ENCODE measurements at places on chromosomes 4 and X. TPM values are rescaled to one million over a fixed set of nuclear protein-coding genes. Genes with fewer than 3 reads are reported as not detected.

The RHOXF2B gene
- not detected for total RNA-seq

The FAM9C gene
- total RNA-seq, result not detected

The CT45A3 gene
- total RNA-seq, result not detected

The SCML1 gene
- 0.93 TPM for total RNA-seq

The NAA11 gene
- not detected for total RNA-seq

The FAM53A gene
- total RNA-seq, result 0.78 TPM

The GASK1B gene
- total RNA-seq, result not detected

The CCDC110 gene
- total RNA-seq, result not detected

The FGF5 gene
- total RNA-seq, result not detected

The HS3ST1 gene
- total RNA-seq, result not detected

The MAGEE2 gene
- not detected for total RNA-seq

The BGN gene
- not detected for total RNA-seq

The CDKN2AIP gene
- 22.7 TPM for total RNA-seq

The HELT gene
- total RNA-seq, result not detected

The RWDD4 gene
- total RNA-seq, result 16.8 TPM

The SHROOM3 gene
- not detected for total RNA-seq

The RNF128 gene
- total RNA-seq, result not detected

The EDA2R gene
- total RNA-seq, result 0.28 TPM

The AWAT2 gene
- total RNA-seq, result not detected

The CXCR3 gene
- total RNA-seq, result 2.7 TPM

The MFAP3L gene
- total RNA-seq, result 3.2 TPM

The VCX3B gene
- total RNA-seq, result not detected

The PTCHD1 gene
- not detected for total RNA-seq

The CLDN2 gene
- total RNA-seq, result not detected

The PRICKLE3 gene
- 13.1 TPM for total RNA-seq

The DMP1 gene
- total RNA-seq, result not detected

The EMCN gene
- not detected for total RNA-seq

The MAGEB17 gene
- not detected for total RNA-seq

The UGT2A1 gene
- not detected for total RNA-seq

The STPG2 gene
- not detected for total RNA-seq

The ZNF185 gene
- 1.5 TPM for total RNA-seq

The GSX2 gene
- not detected for total RNA-seq

The PFKFB1 gene
- total RNA-seq, result 0.24 TPM

The PTTG2 gene
- 1.6 TPM for total RNA-seq

The CFAP47 gene
- not detected for total RNA-seq

The TRPC5OS gene
- total RNA-seq, result not detected

The CFAP99 gene
- total RNA-seq, result not detected

The CYSLTR1 gene
- 1.5 TPM for total RNA-seq

The COL25A1 gene
- not detected for total RNA-seq

The GLRB gene
- total RNA-seq, result not detected

The PASD1 gene
- not detected for total RNA-seq

The TMEM33 gene
- total RNA-seq, result 58.8 TPM

The CSAG3 gene
- not detected for total RNA-seq

The MGARP gene
- total RNA-seq, result not detected

The HSD17B11 gene
- total RNA-seq, result 18.3 TPM

The JADE1 gene
- total RNA-seq, result 21.7 TPM

The ACE2 gene
- total RNA-seq, result not detected

The TMEM154 gene
- 14.9 TPM for total RNA-seq

The APLN gene
- total RNA-seq, result 1.1 TPM

The PWWP3B gene
- not detected for total RNA-seq

The CLIC2 gene
- total RNA-seq, result 0.50 TPM

The IL21 gene
- total RNA-seq, result 0.50 TPM

The LDOC1 gene
- total RNA-seq, result 2.8 TPM
